ENCODE measurements at places on chromosomes 1 and 21.

DNA sequence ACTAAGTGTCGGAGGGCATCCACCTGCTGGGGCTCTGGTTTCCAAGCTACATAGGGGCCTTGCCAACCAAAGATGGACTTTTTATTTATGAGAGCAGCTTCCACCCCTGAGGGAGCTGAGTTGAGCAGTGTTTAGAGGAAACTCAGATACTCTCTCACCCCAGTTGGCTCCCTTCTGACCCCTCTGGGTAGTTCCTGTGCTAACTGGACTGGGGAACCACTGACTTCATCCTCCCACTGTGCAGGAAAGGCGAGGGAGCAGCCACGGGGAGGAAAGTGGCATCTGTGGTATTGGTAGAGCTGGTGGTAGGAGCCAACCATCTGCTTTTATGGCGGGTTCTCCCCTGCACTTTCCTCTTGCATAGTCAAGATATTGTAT, 70.4 kb downstream of the MPZL1 start:
- no peak for DNase-seq

GRCh38 chr1:98304888-98305287, 356.6 kb upstream of the SNX7 start:
- no peak for DNase-seq

DNA sequence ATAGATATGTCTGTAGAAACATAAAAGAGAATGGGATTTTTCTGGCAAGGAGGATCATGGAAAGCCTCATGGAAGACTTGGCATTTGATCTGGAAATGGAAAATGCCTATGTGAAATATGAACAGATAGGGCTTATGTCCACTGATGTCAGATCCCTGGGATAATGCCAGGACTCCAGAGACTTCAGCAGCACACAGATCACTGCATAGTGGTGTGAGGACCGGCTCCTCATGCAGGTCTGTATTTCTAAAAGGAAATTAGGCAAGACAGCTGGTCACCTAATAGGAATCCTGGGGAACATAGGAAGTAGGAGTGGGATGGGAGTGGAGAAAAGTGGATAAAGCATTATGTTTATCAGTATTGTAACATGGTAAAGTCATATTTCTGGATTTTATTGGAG, 56.8 kb upstream of the IPO9 start:
- DNase-seq, result no peak

DNA sequence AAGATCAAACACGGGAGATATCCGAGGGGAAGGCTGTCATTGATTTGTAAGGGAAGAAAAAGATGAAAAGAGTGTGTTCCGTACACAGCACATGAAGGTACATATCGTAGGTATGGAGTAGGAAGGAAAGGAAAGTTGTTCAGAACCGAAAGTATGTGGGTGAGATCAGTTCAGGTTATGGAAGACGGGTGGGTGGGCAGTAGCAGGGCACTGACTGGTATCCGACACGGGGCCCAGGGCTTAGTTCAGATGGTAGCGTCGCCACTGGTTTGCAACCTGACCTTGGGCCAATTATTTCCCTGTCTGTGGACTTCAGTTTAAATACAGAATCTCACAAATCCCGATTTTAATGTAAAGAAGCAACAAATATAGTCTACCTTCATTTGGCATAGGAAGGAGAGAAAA, 27.8 kb upstream of the A3GALT2 start:
- DNase-seq, result no peak

DNA sequence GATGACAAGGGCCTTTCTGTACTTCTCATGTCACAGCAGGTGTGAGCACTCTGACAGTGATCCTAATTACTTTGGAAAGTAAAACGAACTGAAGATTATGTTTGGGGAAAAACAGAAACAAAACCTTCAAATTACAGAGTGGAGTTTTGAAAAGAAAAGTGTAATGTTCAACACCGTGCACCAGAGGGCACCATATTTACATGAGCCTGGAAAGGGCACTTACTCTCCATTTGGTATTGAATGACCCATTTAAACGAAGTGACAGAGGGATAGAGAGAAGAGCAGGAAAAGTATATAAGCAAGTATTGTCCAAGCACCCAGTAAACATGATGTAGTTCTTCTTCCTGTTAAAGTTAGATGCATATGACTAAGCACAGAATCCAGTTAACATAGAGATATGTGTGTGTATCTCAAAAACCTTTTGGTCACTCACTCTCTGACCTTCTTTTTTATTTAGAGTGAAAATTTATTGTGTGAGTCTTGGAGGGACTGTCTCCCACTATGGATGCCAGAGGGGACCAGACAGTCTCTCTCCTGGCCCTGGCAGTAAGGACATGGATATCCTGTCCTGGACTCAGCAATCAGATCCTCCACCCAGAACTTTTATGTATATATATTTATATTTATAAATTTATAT, 3.8 kb upstream of the RGSL1 start:
- DNase-seq, result no peak

GRCh38 chr1:209412036-209412435, 171.5 kb upstream of the CAMK1G start:
- no peak for DNase-seq

GRCh38 chr1:205852969-205853368, 3.0 kb upstream of the PM20D1 start:
- no peak for DNase-seq

DNA sequence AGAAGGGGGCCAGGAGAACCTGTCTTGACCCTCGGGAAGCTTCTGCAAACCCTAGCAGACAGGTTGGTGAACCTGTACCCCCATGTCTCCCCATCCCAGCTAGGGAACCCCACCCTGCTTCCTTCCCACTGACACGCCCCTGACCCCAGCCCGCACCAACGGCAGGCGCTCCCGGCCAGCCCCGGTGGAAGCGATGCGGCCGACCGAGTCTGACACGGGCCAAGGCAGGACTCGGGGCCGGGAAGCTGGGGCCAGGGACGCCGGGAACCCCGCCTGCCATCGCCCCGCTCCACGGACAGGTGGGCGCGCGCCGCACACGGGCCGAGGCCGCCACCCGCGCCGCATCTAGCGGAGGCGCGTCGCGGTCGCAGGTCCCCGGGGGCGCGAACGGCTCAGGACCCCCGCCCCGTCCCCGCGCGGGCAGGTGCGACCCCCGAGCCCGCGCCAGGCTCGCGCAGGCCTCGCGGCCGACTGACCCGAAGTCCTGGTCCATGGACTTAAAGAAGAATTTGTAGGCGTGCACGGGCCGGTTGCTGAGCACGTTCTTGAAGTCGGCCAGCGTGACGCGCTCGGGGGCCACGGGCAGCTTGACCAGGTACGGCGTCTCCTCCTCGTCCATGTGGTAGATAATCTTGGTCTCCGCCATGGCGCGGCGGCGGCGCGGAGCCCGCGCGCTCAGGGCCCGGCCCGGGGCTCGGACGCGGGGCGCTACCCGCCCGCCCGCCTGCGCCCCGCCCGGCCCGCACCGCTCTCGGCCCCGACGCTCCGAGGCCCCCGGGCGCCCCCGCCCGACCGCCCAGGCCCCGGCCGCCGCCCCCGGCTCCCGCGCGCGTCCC, 580 bp downstream of the DVL1 start:
- DNase-seq, result no peak

DNA sequence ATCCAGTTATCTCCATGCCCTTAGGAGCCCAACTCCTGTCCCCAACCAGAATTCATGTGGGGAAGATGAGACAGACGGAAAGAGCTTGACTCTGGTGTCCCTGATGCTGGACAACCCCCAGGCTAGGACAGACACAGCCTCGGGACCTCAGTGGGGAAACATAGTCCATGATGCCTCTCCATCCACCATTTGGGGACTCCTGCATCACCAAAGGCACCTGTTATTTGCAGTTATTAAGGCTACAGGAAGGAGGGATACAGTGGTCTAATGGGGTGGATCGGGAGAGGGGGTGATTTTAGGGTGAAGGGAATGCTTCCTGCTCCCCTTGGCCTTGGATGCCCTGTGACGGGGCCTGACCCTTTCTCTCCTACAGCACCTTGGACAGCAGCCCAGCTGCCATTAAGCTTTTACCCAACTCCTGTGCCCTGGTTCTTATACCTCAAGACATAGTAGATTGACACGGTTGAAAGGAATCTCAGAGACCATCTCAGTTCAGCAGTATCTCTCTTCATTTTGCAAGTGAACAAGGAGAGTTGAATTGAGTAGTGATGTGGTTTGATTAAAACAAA, 111.6 kb downstream of the MATN1 start:
- DNase-seq, result no peak

DNA sequence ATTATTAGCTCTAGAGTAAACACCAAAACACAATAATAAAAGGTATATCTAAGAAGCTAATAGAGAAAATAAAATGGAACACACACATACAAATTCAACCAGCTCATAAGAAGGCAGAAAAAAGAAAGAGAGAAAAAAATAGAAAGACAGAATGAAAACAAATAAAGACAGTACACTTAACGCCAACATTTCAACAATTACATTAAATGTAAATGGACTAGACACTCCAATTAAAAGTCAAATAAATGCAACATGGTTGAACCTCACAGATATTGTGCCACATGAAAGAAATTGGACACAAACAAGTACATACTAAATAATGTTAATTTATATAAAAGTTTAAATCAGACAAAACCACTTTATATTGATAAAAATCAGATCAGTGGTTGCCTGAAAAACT, 56.0 kb downstream of the SLC44A5 start:
- no peak for DNase-seq

- DNase-seq, result no peak
These were observed 11.9 kb downstream of the ETS2 start for GRCh38 chr21:38817371-38818324.

DNA sequence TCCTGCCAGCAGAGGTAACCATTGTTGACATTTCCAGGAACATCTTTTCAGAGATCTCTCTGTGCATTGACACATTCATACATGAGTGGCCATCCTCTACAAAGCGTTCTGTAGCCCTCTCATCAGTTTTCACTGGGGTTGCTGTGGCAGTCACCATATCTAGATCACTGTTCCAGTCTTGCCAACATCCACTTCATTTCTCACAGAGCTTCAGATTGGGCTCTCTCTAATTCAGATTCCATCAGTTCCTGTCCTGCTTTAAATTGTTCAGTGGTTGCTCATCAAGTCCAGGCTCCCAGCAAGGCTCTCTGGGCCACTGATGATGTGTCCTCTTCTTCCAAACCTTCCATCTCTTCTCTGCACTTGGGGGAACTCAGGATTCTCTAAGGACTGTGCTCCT, 173.7 kb downstream of the KCNJ6 start:
- DNase-seq, result no peak

DNA sequence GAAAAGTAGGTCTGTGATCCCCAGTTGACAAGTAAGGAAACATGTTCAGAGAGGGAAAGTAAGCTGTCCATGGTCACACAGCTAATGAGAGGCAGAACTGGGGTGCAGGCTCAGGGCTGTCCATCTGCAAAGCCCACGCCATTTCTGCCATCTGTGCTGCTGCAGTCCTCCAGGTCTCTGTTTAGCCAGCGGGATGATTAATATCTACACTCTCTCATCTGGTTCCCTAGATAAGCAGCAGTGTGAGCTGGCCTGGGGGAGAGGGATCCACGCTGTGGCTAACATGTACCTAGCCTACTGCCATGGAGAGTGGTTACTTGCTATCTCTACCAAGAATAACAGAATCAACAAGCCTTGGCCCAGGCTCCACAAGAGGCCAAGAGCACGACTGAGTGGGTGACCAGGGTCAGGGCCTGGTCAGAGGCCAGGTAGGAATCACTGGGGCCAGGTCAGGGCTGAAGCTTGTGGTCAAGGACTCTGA, 75.2 kb downstream of the TRABD2B start:
- no peak for DNase-seq

GRCh38 chr1:1755852-1756251, 22.4 kb downstream of the NADK start:
- DNase-seq, result no peak

- DNase-seq, result no peak
These were observed 431.4 kb downstream of the BRINP3 start for GRCh38 chr1:190046231-190046630.

DNA sequence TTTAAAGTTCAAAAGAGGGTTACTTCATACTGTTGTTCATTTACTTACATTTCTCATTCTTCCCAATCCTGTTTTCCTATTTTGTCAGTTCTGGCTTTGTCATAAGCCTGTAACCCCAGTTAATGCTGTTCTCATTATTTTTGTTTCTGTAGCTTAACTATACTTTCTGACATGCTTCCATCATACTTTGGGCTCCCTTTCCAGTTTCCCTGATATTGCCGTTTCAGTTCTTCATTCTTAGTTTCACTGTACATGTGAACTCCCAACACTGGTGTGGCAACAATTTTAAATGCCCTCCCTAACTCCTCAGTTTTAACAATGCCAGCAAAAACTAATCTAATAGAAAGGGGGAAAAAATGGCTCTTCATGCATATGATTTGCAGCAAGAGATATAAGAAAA, 456.7 kb downstream of the LMO4 start:
- DNase-seq, result no peak

DNA sequence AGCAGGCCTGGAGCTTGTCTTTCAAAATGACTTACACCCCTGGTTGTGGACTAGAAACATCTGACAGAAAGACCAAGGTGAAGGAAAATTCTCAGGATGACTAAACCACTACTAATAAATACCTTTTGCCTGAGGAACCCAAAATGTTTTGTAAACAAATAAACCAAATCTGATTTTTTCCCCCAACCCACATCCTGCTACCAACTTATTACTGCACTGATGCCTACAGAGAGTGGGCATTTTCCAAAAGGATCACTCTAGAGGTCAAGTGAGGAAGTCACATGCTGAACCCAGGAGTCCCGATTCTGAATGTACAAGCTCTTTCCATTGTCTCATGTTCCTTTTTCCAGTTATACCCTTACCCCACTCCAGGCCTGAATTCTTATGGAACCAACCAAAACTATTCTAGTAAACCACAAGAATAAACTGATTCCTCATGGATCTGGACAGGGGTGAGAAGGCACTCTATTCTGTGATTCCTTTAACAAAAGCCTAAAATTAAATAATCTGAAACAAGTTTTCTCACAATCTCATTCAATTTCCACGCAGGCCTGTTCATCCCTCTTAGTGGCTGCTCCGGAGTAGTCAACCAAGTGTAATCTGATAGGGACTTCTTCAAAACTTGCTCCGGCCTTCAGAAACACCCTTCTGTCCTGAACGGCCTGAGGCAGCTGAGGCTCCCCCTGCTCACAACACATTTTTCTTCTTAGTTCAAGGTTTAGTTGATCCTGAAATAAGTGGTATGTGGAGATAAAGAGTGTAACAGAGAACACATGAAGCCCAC, 1.4 kb downstream of the PI4KB start:
- no peak for DNase-seq

Data from cortex of kidney (tissue), 1 donor.